ENCODE measurements at places on chromosomes 2 and 18.

GRCh38 chr18:22221350-22221749 lies 52.0 kb downstream of the GATA6 start:
- no peak for DNase-seq

- no peak for DNase-seq
Observed at GRCh38 chr2:31765078-31765945, 184.6 kb upstream of the SRD5A2 start.

DNA sequence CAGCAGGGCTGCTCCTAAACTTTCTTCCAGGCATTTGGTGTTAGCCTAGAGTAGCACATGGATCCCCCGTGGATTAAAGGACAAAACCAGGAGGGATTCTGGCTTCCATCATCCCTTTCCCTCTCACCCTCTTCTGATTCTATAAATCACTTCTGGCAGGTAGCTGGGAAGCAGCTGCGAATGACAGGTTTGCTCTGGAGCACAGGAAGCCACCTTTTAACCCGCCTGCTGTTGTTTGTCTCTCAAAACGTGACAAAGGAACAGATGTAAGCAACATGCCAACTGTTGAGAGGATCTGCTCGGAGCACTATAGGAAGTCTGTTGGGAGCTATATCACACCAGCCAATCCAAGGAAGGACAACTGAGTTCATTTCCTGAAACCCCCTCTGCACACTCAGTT lies 101.9 kb downstream of the ACTR2 start:
- DNase-seq, result no peak

- DNase-seq, result no peak
Observed at GRCh38 chr18:3855966-3856365, 406.0 kb downstream of the TGIF1 start.

DNA sequence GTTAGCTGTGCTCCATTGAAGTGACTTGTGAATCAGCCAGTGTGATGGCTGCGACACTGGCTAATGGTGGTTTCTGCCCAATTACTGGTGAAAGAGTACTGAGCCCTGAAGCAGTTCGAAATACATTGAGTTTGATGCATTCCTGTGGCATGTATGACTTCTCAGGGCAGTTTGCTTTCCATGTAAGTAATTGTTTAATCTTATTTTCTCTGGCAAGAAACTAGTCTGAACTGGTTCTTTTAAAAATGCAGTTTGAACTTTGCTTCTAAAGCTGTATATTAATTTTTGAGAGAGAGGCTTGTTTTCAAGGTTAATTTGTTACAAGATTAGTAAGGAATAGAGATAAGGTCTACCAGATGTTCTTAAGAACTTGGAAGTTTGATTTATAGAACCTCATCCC lies 46.7 kb downstream of the GLS start:
- DNase-seq, result no peak

DNA sequence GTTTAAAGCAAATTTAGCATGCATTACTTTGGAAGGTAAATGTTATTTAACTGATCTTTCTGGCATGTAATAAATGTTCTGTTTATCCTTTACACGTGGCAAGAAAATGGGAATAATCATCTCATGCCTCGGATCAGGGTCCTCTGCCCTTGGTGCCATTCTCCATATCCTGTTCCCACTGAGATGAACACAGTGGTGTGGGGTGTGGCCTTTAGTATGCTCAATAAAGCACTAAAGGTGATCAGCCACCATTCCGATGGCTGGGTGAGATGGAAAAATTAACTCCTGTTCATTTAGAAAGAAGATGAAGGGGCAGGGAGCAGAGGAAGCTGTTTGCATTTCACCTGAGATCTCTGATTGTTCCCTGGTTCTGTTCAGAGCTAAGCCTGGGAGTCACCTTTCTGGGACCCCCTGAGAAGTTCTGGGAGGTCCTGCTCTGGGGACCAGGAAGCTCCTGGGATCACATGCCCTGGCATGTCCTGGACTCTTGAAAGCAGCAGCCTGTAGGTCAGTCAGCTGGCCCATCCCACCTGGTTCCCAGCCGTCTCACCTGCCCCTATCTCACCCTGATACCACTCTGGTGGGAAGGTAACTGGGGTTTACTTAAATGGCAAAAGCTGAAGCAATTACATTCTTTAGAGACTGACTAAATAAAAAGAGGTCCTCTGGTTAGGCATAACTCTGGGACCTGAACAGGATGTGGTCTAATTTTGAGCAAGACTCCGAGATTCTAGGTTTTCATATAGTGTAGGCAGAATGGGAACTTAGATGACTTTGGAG lies 288.9 kb upstream of the EPAS1 start:
- DNase-seq, result no peak
